Activated CD4-positive, alpha-beta T cell treated with anti-CD3 and anti-CD28 coated beads, Interleukin-10, Interleukin-2, amounts not matched to agents 100 ng/mL and 50 ng/mL, durations not matched to agents 16 hours and 8 hours (primary cell): ENCODE measurements at places on chromosomes 1 and 21.

DNA sequence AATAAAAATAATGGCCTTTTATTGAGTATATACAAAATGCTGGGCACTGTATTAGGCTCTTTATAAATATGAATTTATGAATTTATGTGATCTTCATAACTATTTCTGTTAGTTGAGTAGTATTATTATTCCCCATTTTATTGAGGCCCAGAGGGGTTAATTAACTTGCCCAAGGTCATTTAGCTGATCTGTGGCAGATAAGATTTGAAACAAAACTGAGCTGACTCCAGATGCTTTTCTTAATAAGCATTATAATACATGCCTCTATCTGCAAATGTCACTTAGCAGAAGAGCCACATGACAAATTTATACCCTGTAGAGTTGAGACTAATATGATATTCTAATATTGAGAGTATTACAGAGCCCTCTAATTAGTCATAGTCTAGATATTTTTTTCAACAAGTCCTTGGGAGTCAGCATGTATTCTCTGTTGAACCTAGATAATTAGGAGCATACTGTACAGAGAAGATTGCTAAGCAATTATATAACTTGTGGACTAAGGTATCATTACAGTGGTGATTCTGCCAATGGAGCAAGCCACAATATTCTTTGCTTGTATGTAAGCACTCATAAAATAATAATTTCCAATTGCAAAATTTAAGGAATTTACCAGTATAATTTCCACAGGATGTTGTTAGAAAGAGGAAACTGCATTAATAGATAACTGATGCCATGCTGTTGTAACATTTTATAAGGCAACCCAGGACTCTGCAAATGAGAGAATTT, 112.0 kb downstream of the LRRC40 start:
- DNase-seq, result no peak

GRCh38 chr1:179547021-179547535, 28.7 kb downstream of the NPHS2 start:
- DNase-seq, result no peak

DNA sequence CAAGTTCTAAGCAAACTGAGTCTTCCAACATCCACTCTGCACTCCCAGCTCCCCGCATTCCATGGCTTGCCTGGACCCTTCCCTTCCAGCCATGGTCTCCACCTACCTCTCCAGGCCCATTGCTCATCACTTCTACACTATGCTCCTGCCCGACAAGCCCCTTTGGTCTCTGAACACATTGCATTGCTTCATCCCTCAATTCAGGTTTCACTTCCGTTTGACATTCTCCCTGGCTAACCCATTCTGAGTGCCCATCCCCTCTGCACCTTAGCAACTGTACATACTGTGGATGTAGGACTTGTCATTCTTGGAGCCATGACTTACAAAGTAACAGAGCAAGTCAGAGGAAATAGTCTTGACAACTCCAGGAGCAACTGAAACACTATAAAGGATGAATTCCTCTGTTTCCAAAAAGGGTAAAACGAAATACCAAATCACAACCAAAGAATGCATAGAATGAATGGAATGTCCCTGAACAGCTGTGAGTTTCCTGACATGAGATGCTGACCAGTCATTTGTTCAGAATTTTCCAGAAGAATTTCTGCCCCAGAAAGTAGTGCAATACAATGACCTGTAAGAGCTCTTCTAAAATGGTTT, 66.7 kb downstream of the KCNJ6 start:
- DNase-seq, result no peak

- no peak for DNase-seq
Measured at GRCh38 chr1:210627755-210628154, 299.1 kb downstream of the HHAT start.

DNA sequence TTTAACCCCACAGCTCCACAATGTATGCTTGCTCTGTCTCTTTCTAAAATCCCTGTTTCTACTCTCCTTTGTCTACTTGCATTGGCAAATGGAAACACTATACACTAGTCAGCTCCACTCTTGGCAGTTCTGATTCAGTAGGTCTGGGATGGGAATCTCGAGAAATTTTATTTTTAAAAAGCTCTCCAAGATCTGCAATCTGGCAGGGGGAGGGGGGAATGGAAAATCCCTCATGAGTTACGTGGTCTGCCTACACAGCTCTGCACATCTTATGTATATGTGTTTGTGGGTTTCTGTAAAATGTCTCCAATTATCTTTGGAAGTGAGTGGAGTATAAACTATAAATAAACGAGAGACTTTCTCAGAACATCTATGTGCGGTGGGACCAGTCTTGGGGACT, 9.9 kb upstream of the GALNT2 start:
- no peak for DNase-seq
